ENCODE measurements at places on chromosomes 12 and 14.

DNA sequence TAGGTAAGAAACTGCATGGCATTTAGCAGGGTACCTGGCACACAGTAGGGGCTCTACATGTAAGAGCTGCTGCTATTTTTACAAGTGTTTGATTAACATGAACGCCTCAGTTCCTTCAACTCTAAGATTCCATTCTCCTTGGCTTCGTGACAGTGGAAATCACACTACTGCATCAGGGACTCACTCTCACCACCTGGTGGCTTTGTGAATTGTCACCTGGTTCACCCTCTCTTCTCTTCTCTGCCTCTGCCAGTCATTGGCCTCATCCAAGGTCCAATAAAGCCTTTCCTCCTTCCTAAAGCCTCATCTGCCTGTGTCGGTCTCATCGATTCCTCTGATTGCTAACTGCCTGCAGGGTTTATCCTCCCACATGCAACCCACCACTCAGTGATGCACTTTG, 476.4 kb downstream of the VRK1 start:
- DNase-seq, result no peak

- no peak for DNase-seq
Measured at GRCh38 chr14:57761800-57762199, 104.1 kb downstream of the SLC35F4 start.

DNA sequence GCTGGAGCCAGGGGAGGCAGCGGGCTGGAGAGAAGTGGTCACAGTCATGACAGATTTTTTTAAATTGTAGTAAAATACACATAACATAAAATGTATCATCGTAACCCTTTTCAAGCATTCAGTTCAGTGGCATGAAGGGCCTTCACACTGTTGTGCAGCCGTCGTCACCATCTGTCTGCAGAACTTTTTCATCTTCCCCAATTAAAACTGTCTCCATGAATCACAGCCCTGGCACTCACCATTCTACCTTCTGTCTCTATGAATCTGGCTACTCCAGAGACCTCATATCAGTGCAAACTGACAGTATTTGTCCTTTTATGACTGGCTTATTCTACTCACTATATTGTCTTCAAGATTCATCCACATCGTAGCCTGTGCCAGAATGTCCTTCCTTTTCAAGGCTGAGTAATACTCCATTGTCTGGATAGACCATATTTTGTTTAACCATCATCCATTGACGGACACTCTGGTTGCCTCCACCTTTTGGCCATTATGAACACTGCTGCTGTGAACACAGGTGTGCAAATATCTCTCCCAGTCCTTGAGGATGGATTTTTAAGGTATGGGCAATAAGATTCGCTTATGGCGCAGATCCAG, 91.5 kb upstream of the NCOR2 start:
- DNase-seq, result no peak

GRCh38 chr12:117091758-117092510, 7.3 kb downstream of the TESC start:
- DNase-seq, result no peak

GRCh38 chr14:100159865-100160533, 554 bp upstream of the DEGS2 start:
- DNase-seq, result no peak

GRCh38 chr12:67697967-67698366, 49.4 kb downstream of the DYRK2 start:
- DNase-seq, result no peak

DNA sequence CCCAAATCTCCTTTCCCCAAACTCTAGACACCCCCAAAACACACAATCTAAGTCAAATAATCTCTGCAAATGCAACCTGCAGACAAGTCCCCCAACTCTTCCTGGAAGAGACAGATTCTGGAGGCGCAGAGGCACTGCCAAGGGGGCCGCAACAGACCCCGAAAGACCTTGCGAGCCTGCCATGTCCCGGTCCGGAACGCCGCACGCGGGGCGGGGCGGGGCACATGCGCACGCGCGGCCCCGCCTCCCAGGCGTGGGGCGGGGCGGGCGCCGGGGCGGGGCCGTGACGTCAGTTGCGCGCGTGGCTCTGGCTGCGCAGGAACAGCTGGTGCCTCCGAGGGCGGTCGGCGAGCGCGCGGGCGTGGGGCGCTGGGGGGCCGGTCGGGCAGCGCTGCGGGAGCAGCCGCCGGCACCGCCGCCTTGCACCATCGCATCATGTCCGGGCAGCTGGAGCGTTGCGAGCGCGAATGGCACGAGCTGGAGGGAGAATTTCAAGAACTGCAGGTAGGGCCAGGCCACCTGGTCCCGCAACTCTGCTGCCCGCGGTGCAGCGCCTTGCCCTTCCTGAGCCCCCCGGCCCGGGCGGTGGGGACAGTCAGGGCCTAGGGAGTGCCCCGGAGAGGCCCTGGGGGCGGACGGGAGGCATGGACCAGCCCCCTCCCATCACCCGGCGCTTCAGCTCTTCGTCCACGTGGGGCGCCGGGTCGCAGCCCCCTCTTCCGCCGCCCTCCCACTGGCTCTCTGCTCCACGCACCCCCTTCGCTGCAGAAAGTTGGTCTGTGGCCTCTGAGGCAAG, at the start of gene TMEM120B:
TMEM120B (plus strand) TSS at position 292 of the 796 bp plus-strand sequence; CDS start at position 436, 144 bp downstream.
- DNase-seq, result peak; percentile 71

GRCh38 chr12:97097734-97098133, 190.7 kb downstream of the NEDD1 start:
- no peak for DNase-seq

DNA sequence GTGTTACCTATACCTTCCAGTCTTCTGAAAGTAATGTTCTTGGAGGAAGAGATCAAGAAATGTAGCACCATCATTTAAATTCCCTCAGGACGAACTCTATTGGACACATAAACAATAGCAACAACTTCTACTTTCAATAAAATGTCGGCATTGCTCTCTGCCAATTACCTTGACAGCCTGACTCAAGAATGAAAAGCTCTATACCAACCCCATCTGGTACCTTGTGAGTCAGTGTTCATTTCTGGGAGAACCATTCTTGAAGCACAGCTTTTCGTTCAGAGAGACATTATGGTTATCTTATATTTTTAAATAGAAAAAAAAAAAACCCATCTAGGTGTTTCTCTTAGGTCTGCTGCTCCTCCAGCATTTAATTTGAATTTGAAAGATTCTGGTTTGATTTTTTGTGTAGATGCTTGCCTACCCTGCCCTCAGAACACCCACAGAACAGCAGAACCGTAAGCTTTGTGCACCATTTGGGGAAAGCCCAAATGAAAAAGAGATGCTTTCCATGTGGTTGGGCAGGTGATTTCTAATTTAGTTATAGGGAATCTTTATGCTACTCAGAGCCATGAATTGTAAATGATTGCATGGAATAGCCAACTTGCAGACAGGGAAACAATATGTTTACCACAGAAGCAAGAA, 156.0 kb downstream of the SAMD4A start:
- peak; percentile 52 for DNase-seq

- DNase-seq, result peak; percentile 63
Measured at GRCh38 chr14:54435500-54435981, 5.6 kb downstream of the CNIH1 start.

GRCh38 chr14:67962215-67962644, 142.7 kb downstream of the RAD51B start:
- no peak for DNase-seq

Measured in fibroblast of skin of right quadriceps (primary cell).